Fibroblast of lung (primary cell): ENCODE measurements at places on chromosomes 12 and 14.

DNA sequence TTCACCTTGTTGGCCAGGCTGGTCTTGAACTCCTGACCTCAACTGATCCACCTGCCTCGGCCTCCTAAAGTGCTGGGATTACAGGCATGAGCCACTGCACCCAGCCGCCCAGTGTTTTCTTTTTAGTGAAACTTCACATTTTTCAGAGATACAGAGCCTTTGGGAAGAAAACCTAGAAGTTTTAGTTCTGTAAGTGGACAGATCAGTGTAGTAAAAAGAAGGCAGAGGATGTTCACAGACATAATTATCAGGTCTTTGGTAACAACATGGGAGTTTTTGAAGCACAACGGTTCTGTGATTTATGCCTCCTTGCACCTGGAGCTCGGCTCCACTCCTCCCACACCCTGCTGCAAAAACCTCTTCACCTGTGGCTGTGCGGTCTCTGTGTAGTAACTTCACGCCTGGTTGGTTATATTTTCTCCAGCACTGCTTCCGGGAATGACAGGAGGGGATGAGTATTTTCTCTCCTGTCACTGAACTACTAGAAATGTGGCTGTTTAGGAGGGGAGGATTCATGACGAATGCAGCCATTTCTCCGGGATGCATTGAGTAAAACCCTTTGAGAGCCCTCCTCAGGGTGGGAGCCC lies 67.0 kb downstream of the ARF6 start:
- no peak for DNase-seq
- H3K27ac ChIP-seq: no peak overlapping the region
- no peaks in the 10 kb centered on the region for H3K27me3 ChIP-seq
- peaks cover 2% of the 10 kb centered on the region for H3K4me1 ChIP-seq
- H3K36me3 ChIP-seq: no peaks in the 10 kb centered on the region

GRCh38 chr12:54129028-54129903 lies 59.5 kb downstream of the SMUG1 start:
- no peak overlapping the region for H3K27ac ChIP-seq
- H3K36me3 ChIP-seq: no peaks in the 10 kb centered on the region
- peaks cover 8% of the 10 kb centered on the region for H3K27me3 ChIP-seq

DNA sequence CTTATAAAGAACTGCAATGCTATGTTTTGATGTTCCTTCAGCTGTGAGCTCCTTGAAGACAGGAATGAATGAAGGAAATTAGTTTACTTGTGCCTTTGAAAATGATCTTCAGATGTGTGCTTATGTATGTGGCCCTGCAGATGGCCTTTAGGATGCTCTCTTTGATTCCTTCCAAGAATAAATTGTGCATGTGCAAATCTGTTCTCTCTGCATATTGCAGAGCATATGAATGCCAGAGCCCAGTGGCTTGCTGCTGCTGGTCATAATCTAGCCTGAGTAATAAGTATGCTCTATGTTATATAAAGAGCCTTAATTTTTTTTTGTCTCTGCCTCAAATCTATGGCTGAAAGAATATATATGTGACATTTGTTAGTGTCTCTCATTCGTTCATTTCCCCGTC lies 341.9 kb upstream of the NOVA1 start:
- no peak overlapping the region for H3K27ac ChIP-seq
- DNase-seq: no peak
- H3K27me3 ChIP-seq: no peaks in the 10 kb centered on the region

DNA sequence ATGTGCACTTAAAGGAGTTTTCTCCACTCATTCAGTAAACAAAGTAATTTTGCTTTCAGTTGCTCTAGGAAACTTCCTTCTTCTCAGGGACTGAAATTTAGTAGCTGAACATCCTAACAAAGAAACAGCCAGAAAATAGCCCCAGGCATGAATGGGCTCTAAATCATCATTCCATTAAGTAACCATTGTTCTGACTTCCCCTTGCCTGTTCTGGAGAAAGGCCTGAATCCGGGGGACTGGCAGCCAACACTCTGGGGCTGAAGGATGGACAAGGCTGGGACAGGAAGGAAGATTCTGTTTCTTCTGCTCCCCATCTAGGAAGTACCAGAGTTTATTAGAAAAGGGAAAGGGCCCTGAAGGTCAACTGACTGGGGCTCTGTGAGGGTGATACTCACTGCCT lies 104.5 kb downstream of the ESRRB start:
- no peaks in the 10 kb centered on the region for H3K36me3 ChIP-seq
- DNase-seq: no peak
- H3K27ac ChIP-seq: no peak overlapping the region
- H3K4me3 ChIP-seq: no peak overlapping the region
- H3K27me3 ChIP-seq: no peaks in the 10 kb centered on the region
- H3K4me1 ChIP-seq: no peaks in the 10 kb centered on the region

DNA sequence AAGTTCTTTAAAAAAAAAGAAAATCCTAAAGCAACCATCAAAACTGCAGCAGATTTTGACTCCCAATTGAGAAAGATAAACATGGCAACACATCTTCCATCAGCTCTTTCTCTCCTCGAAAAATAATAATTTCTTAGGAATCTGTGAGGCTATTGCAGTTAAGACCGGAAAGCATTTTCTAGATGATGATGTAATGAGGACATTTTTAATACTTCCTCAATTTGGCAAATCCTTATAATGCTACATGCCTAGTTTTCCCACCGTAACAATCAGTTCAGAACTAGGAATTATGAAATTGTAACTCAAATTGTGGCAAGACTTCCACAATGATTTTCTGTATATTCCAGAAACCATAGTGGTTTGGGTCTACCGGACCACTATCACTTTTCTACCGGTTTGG lies 180.9 kb upstream of the PDE3A start:
- no peaks in the 10 kb centered on the region for H3K27me3 ChIP-seq
- H3K4me3 ChIP-seq: no peak overlapping the region
- H3K4me1 ChIP-seq: no peaks in the 10 kb centered on the region
- no peak for DNase-seq

GRCh38 chr12:126704609-126705008 lies 1562.4 kb upstream of the TMEM132C start:
- no peaks in the 10 kb centered on the region for H3K4me1 ChIP-seq
- no peak overlapping the region for H3K27ac ChIP-seq
- DNase-seq: no peak
- H3K36me3 ChIP-seq: no peaks in the 10 kb centered on the region
- H3K27me3 ChIP-seq: no peaks in the 10 kb centered on the region

- no peak overlapping the region for H3K4me3 ChIP-seq
- no peak for DNase-seq
- no peaks in the 10 kb centered on the region for H3K27me3 ChIP-seq
- H3K27ac ChIP-seq: no peak overlapping the region
- no peaks in the 10 kb centered on the region for H3K36me3 ChIP-seq
These were observed 303.9 kb downstream of the CACNA1C start for GRCh38 chr12:2356601-2357125.

- H3K4me3 ChIP-seq: no peak overlapping the region
- H3K36me3 ChIP-seq: peaks cover 5% of the 10 kb centered on the region
- H3K4me1 ChIP-seq: peaks cover 51% of the 10 kb centered on the region
- H3K27me3 ChIP-seq: no peaks in the 10 kb centered on the region
These were observed 98.9 kb downstream of the RFLNA start for GRCh38 chr12:124393831-124394230.

DNA sequence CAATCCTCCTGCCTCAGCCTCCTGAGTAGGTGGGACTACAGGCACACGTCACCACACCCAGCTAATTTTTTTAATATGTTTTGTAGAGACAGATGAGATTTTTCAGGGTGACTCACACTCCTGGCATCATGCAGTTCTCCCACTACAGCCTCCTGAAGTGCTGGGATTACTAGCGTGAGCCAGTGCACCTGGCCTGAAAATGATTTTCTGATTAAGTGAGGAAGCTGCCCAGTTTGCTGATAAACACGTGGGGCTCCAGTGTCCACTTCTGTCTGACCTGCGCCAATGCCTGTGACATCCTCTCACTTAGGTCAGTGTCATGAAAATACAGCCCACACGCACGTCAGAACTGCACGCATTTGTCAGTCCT lies 37.0 kb upstream of the SFSWAP start:
- H3K4me1 ChIP-seq: no peaks in the 10 kb centered on the region
- DNase-seq: peak; percentile 21
- H3K27ac ChIP-seq: no peak overlapping the region
- no peaks in the 10 kb centered on the region for H3K36me3 ChIP-seq

- DNase-seq: no peak
- H3K4me1 ChIP-seq: peaks cover 16% of the 10 kb centered on the region
- H3K4me3 ChIP-seq: no peak overlapping the region
- no peaks in the 10 kb centered on the region for H3K27me3 ChIP-seq
- H3K27ac ChIP-seq: no peak overlapping the region
These were observed 42.7 kb downstream of the SUSD6 start for GRCh38 chr14:69654116-69654515.

GRCh38 chr12:30997685-30998440 lies 71.3 kb downstream of the TSPAN11 start:
- no peak overlapping the region for H3K4me3 ChIP-seq
- no peaks in the 10 kb centered on the region for H3K27me3 ChIP-seq
- H3K4me1 ChIP-seq: no peaks in the 10 kb centered on the region

DNA sequence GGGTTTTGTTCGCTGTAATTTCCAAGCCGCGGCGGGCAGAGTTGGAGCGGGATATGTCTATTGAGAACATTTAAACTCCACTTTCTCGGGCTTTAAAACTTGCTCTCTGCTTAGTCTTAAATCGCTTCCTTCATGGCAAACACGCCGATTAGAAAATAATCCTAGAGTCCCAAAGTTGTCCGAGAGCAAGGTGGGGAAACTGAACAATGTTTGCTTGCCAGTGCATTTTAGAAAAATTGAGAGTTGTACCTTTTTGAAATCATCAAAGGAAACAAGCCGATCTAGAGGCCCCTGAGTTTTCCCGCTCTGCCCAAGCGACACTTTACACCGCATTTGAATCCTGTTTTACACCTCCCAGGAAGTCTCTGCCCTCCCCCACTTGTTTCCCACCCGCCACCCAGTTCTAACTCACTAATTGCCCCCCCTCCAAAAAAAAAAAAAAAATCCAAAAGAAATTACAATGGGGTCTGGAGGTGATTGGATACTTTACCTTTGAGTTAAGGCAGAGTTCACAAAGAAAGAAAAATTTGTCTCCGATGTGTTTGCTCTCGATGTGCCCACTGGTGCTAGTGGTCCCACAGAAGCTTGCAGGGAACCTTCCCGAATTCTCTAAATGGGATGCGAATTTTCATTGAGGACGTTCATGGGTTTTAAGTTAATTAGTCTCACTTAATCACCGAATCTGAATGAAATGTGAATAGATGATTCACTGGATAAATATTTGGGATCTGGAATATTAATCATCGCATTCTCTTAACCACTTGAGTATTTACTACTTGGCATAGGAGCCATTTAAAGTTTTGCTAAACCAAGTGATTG lies 2.3 kb downstream of the HMGA2 start:
- peak; percentile 83 for DNase-seq
- H3K27me3 ChIP-seq: no peaks in the 10 kb centered on the region
- H3K4me1 ChIP-seq: peaks cover 5% of the 10 kb centered on the region
- no peaks in the 10 kb centered on the region for H3K36me3 ChIP-seq

- H3K4me3 ChIP-seq: no peak overlapping the region
- H3K27me3 ChIP-seq: no peaks in the 10 kb centered on the region
- no peak for DNase-seq
- H3K36me3 ChIP-seq: no peaks in the 10 kb centered on the region
These were observed 96.7 kb downstream of the CHST11 start for GRCh38 chr12:104553421-104553820.

GRCh38 chr12:100720016-100720654 lies 74.4 kb upstream of the ANO4 start:
- no peak overlapping the region for H3K4me3 ChIP-seq
- H3K27me3 ChIP-seq: peaks cover 5% of the 10 kb centered on the region
- H3K36me3 ChIP-seq: no peaks in the 10 kb centered on the region
- no peaks in the 10 kb centered on the region for H3K4me1 ChIP-seq
